Activated CD8-positive, alpha-beta memory T cell treated with anti-CD3 and anti-CD28 coated beads, Interleukin-2, amount 50 U/mL, for 4 hours (primary cell): ENCODE measurements at places on chromosomes 2 and 18.
A peak's percentile ranks its signal among the peaks of the same experiment; 100 is the strongest.

- no peak for DNase-seq
Measured at GRCh38 chr2:20125164-20125563, 73.7 kb upstream of the LAPTM4A start.

DNA sequence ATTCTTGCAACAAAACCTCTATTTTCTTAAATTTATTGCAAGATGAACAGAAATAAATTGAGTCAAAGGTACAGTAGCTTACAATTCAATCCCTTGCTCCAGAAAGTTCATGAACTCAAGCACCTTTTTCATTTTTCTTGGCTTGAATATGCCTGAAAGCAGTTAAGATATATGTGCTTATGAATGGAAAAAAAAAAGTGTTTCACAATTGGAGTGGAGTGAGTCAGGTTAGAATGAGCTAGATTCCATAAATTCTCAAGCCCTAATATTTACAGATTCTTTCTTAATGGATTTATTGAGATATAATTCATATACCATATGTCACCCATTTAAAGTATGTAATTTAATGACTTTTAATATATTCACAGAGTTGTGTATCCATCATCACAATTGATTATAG lies 39.6 kb upstream of the NEMP2 start:
- DNase-seq, result no peak

DNA sequence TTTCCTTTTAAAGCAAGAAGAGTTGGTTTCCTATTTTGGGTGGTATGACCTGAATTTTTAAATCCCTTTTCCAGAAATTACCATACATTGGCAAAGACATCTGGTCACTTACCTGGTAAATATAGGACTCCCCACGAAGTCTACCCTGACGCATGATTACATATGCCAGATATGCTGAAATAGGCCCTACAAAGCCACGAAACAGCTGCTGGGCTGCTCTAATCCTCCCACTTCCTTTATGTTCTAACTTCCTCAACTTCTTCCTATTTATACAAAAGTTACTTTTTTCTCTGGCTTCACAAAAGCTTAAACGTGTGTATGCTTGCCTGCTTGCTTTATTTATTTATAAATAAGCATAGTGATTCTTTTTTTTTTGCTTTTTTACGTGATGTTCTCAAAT lies 186.0 kb upstream of the EPHA4 start:
- DNase-seq, result no peak

- DNase-seq, result no peak
Measured at GRCh38 chr2:212505586-212505985, 33.0 kb downstream of the ERBB4 start.

- no peak for DNase-seq
Measured at GRCh38 chr2:143903172-143903856, 616.6 kb downstream of the ZEB2 start.

DNA sequence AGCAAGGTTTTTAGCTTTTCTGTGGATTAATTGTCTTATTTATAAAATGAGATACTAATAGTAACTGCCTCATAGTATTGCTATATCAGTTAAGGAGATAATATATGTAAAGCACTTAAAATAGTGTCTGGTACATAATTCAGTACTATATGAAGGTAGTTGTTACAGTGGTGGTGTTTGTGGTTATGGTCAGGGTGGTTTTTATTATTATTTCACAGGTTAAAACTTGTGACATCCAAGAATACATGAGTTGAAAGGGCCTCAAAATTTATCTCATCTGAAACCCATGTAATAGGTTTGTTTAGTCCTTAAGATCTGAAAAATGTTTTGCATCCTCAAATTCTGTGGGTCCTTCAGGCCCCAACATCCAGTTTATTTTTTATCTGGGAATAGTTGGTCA lies 369.5 kb upstream of the LRATD1 start:
- DNase-seq, result no peak

- peak; percentile 9 for DNase-seq
Measured at GRCh38 chr2:232482301-232483238, 5.1 kb downstream of the ECEL1 start.

- no peak for DNase-seq
Measured at GRCh38 chr2:165687426-165688002, 106.5 kb downstream of the GALNT3 start.

- no peak for DNase-seq
Measured at GRCh38 chr18:3135536-3135935, 84.2 kb downstream of the MYOM1 start.

GRCh38 chr2:38129987-38130386 lies 54.0 kb upstream of the CYP1B1 start:
- no peak for DNase-seq

- no peak for DNase-seq
Measured at GRCh38 chr2:122433123-122433754, 677.8 kb downstream of the TSN start.

DNA sequence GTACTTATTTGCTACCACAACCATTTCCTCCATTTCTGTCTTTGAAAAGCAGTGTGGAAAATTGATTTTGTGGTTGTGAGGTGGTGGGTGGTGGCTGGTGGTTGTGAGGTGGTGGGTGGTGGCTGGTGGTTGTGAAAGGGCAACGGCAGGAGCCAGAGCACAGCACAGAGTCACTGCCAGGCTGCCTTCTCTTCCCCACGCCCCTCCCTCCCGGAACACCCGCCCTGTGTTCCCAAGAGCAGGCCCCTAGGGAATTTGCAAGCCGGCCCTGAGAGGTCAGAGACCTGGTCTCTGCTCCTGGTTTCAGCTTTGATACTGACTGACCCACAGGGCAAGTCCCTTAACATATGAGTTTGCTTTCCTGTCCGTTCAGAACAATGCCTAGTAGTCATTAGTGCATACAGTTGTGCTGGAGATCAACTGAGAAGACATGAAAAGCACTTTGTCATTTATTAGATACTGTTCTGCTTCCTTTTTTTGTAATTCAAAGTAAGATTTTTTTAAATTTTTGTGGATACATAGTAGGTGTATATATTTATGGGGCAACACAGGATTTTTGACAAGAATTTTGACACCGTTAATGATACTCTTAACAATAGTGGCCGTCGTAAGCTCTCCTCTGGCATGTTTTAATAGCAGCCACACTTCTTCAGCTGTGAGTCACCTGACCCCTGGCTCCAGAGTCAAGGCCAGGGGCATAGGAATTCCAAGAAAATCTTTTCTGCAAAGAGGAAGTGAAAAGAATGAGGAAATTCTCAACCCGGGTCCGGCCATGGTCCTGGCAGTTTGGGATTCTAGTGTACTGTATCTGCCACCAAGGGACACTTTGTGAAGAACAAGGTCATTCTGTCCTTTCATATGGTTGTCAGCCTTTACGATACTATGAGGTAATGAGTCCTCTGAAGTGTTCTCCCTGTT lies 53.2 kb downstream of the ITGA6 start:
- DNase-seq, result no peak

GRCh38 chr2:223618172-223619035 lies 16.2 kb upstream of the SCG2 start:
- DNase-seq, result no peak

DNA sequence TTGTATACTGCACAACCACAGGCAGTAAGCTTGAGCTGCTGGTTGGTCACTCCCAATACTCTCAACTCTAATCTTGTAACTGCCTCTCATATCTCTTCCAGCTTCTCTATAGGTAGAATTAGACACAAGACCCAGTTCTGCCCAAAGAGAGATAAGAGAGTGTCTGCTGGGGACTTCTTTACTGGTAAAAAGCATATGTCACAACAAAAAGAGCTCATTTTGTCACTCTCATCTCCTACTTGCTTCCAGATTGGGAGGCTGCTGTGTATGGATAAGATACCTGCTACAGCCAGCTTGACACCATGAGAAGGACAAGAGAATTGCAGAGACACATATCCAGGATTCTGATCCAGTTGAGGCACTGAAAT lies 165.2 kb downstream of the PTH2R start:
- no peak for DNase-seq

DNA sequence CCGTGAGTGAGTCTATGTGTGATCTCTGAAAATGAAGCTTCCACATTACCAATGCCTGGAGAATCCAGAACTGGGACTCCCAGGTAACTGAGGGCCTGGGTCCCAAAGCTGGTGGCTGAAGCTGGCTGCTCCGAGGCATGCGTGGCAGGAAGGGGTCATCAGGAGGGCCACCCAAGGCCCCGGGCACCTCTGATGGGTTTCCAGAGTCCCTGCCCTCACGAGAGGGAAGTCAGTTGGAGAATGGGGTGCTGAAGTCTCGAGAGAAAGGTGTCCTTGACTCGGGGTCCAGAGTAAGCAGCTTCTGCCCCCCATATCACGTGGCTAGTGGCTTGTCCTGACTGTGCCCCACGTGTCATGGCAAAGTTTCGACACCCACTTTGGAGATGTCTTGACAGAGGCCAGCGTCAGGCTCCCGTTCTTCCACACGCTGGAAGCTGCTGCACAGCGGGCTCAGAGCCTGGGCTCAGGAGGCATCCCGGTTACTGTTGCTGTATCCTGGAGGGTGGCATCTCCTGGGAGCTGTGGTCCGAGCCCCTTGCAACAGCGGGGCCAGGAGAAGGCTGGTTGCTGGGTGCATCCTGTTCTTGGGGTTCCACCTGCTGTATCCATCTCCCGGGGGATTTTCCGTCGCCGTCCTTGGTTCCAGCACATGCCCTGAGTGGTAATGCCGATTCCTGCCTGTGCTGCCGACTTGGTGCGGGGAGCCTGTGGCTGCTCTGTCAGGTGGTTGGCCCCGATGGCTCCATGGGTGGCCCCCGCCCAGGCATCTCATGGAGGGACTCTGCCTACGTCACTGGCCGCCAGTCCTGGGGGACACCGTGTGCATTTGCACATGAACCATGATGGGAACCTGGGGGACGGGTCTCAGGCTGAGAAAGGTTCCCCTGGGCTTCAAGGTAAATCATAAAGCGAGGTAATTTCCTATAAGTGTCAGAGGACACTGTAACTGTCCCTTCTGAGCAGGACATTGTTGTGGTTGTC lies 183.3 kb upstream of the HDAC4 start:
- no peak for DNase-seq

DNA sequence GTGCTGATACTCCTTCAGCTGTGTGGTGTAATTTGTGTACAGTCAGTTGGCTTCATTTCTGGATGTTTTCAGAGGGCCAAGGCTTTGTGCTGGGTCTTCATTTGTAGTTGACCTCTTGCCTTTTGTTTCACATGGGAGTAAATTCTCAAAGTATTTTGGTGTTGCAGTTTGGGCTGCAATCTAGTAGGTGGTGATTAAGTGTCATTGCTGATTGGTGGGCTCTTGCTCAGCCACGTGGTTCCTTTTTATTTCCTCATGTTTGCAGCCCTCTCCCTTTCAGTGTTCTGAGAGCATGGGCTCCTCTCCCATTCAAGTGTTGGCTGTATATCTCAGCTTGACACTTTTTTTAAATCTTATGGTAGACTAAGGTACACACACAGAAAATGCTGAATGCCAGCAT lies 96.8 kb downstream of the SNTG2 start:
- DNase-seq, result no peak

- DNase-seq, result no peak
Measured at GRCh38 chr18:76458522-76459311, 36.3 kb downstream of the ZNF516 start.

GRCh38 chr2:200454927-200455801 lies 54.7 kb downstream of the KCTD18 start:
- no peak for DNase-seq

DNA sequence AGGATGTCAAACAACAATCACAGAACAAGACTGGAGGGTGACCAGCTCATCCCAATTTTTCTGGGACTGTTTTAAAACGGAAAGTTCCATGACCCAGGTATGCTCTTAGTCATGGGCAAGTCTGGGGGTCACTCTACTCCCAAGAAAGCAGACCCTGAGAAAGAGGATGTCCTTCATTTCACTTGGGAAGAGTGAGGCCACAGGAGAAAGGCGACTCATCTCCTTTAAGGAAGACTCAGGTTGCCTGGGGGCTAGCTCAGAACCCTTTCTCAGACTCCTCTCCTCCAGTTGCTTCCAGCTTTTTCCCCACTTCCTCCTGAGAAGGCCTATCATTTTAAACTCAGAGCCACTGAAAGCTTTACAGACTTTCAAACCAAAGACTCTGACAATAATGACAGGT lies 9.3 kb downstream of the RNF152 start:
- no peak for DNase-seq

DNA sequence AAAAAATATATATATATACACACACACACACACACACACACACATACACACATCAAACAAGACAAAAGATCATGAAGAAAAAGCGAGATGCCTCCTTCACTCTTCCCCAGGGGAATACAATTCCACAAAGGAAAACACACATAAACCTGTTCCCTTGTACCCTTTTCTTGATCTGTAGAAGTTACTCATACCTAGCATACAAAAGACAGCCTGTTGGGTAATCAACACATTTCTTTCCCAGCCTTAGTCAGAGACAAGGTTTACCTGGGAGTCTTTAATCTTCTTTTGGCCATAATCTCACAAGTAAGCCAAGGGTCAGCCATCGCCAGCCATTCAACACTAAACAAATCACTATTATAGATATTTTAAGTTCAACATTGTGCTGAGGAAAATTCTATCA lies 407.0 kb downstream of the SUCLG1 start:
- DNase-seq, result no peak

DNA sequence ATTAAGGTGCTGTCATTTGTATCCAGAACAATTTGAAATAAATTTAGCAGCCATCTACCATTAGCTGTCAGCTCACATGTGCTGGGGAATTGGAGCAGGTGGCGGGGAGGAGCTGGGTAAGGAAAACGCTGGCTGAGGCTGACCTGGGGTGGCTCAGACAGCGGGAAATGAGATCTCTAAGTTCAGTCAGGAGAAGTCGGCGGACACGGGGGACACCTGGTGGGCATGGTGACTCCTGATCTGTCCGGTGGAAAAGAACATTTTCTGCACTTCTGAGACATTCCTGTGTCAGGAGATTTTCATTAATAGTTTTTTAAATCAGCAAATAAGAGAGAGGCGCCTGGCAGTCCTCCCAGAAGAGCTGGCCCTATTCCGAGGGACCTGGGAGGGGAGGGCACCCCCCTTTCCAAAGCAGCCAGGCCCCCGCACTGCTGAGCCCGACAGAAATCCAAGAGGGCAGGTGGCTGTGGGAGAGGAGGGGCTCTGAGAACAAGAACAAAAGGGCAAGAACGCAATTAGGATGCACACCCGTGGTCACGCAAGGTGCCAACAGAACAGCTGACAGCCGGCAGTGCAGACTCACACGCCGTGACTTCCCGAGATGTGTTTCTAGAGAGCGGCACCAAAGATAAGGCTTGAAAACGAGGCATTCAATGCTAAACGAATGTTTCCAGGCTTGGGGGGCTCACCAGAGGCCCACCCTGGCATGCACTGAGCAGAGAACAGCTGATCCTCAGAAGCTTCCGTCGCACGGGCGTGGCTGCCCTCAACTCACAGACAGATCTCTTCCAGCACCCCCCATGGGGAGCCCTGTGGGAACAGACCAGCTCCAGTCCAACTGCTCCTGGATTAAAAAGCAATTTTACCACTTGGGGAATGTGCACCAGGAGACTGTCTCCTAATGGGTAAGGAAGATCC lies 26.4 kb downstream of the SLC66A2 start:
- DNase-seq, result no peak

DNA sequence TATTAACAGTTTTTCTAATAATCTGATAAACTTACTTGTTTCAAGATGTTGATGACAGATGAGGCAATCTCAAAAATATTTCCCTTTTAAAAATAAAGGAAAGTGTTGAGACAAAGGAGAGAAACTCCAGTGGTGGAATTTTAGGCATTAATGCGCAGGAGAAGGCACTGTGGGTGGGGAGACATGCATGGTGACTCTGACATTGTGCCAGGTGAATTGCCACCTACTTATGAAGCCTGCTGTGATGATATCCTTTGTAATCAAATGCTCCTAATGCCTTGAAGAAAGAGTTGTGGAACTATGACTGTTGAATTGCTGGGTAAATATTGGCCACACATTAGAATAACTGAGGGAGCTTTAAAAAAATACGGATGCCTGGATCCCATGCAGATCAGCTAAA lies 101.4 kb downstream of the PLA2R1 start:
- DNase-seq, result no peak

GRCh38 chr2:121919803-121920202 lies 164.4 kb downstream of the TSN start:
- DNase-seq, result no peak

GRCh38 chr2:20120569-20121416 lies 69.4 kb upstream of the LAPTM4A start:
- no peak for DNase-seq
